Activated B cell treated with CpG ODN at 0.5 μM for 24 hours (primary cell): ENCODE measurements at places on chromosomes 3 and 15. TPM values are rescaled to one million over a fixed set of nuclear protein-coding genes. Genes with fewer than 3 reads are reported as not detected.

- H3K27me3 ChIP-seq = no peaks in the 10 kb centered on the region
- no peak overlapping the region for H3K27ac ChIP-seq
- H3K4me1 ChIP-seq = no peaks in the 10 kb centered on the region
- no peak overlapping the region for H3K4me3 ChIP-seq
- DNase-seq = no peak
These were observed 189.3 kb downstream of the ADAMTS17 start for GRCh38 chr15:100152463-100152862.

The EPHA3 gene
- not detected in 2 replicates for total RNA-seq

The SCG5 gene
- 0.27 TPM in 1 of 2 replicates, not detected in the other for total RNA-seq

The PLXNA1 gene
- 47.2 and 55.2 TPM in 2 replicates for total RNA-seq

DNA sequence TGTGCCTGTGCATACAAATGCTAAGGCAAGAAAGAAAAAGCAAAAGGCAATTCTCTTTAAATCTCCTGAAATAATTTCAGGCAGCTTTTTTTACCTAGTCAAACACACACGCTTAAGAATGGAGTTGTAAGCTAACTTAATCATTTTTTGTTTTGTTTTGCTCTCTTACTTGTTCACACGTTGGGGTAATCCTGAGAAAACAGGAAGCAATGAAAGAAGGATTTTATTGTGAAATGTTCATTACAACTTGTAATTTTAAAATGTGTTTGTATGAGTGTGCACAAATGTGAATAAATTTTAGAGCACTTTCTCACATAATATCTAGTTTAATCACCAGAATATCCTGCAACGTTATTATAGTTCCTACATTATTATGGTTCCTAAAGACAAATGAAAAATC lies 263.8 kb downstream of the LPP start:
- H3K27me3 ChIP-seq = no peaks in the 10 kb centered on the region
- DNase-seq = no peak
- H3K4me3 ChIP-seq = peak overlapping the region; percentile 50
- H3K36me3 ChIP-seq = no peaks in the 10 kb centered on the region
- H3K27ac ChIP-seq = peak overlapping the region; percentile 86

GRCh38 chr15:38320181-38320580 lies 67.5 kb downstream of the SPRED1 start:
- H3K27me3 ChIP-seq = no peaks in the 10 kb centered on the region
- H3K27ac ChIP-seq = no peak overlapping the region
- H3K36me3 ChIP-seq = no peaks in the 10 kb centered on the region
- DNase-seq = no peak
- no peak overlapping the region for H3K4me3 ChIP-seq

The NLGN1 gene
- total RNA-seq = not detected in 2 replicates

DNA sequence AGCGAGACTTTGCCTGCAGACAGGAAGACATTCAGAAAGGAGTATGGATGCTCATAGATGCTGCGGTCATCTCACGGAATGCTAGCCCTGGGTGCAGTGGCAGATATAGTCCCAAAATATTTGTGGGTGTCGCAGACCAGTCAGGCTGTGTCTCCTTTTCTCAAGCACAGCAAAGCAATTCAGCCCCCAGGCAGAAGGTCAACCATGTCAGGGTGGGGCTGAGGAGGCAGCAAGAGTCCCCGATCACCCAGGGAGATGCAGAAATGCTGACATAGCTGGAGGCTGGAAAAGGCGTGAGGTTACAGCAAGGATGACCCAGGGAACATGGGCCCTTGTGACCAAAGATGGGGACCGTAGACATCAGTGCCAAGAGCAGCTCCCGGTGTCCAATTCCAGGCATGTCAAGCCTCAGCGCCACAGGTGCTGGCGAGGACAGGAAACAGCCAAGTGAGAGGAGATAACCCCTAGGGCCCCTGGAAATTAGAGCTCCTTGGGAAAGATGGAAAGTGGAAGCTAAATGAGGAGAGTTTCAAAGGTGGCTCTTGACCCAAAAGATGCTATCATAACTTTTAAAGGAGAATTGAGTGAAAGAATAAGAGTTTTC lies 81.2 kb upstream of the ABHD17C start:
- H3K36me3 ChIP-seq = no peaks in the 10 kb centered on the region
- no peak overlapping the region for H3K4me3 ChIP-seq
- DNase-seq = no peak

GRCh38 chr15:61682891-61683735 lies 377.1 kb downstream of the VPS13C start:
- H3K27ac ChIP-seq = no peak overlapping the region
- peaks cover 8% of the 10 kb centered on the region for H3K27me3 ChIP-seq

DNA sequence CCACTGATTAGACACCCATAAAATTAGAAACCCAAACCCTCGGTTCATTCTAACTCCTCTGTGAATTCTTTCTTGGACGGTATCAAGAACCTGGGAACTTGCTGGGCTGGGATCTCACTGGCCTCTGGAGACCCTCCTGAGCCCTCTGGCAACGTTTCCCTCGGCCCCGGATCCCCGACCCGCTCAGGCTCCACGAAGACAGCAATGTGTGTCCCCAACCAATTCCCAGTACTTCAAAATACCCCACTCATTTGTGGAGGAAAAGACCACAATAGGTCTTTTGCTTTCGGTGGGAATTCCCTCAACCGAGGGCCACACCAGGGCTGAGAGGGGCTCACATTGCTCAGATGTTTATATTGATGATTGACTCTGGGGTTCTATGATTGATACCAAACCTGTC lies 117.9 kb upstream of the PRR20G start:
- H3K36me3 ChIP-seq = no peaks in the 10 kb centered on the region
- no peaks in the 10 kb centered on the region for H3K4me1 ChIP-seq
- peaks cover 18% of the 10 kb centered on the region for H3K27me3 ChIP-seq
- no peak overlapping the region for H3K27ac ChIP-seq
- DNase-seq = no peak

GRCh38 chr3:64382153-64382552 lies 156.9 kb upstream of the PRICKLE2 start:
- no peak overlapping the region for H3K27ac ChIP-seq
- no peaks in the 10 kb centered on the region for H3K27me3 ChIP-seq
- no peak overlapping the region for H3K4me3 ChIP-seq
- H3K36me3 ChIP-seq = no peaks in the 10 kb centered on the region

GRCh38 chr15:80760960-80761359 lies 18.2 kb upstream of the CEMIP start:
- H3K27me3 ChIP-seq = no peaks in the 10 kb centered on the region
- no peaks in the 10 kb centered on the region for H3K36me3 ChIP-seq
- no peak overlapping the region for H3K27ac ChIP-seq

DNA sequence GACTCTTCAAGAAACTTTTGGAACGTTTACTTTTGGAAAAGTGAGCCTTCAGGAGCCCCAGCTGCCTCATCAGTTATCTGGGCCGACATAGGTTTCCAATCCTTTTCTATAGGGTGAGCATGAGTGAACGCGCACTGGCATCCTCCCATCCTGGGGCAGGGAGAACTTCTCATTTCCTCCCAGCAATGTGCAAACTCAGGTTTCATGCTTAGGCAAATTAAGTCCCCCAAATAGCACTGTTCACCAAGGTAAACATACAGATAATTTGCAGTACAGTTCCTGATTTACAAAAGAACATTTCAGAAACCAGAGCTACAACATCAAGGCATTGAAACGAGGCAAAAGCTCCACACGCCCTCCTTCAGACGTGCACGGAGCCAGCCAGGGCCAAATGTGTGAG lies 333.5 kb upstream of the NR2E3 start:
- no peak overlapping the region for H3K27ac ChIP-seq
- DNase-seq = no peak
- no peaks in the 10 kb centered on the region for H3K36me3 ChIP-seq
- H3K4me1 ChIP-seq = peaks cover 13% of the 10 kb centered on the region

DNA sequence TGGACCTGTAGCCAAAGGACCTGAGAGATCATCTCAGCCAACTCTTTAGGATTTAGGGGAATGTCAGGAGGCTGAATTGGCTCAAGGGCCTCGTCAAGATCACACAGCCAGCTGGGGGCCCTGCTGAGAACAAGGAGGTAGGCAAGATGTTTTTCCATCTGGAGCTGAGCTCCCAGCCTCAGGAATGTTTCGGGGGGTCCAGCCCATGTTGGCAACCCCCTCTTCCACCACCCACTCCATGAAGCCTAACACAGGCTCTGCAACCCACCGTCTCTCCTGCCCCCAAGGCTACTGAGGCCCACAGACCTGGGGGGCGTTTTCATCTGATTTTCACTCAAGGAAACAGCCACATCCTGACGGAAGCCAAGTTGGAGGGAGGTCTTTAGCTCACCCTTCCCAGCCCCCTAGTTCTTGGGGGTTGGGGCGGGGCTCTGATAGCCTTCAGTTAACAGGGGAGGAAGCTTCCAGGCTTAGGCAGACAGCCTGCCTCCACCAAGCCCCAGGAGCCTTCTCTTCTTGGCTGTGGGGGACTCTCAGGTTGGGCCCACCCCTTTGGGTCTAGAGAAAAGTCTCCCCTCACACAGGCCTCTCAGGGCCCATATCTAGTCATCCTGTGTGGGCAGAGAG lies 48.8 kb downstream of the EPHB3 start:
- no peak for DNase-seq
- peaks cover 7% of the 10 kb centered on the region for H3K27me3 ChIP-seq
- H3K4me1 ChIP-seq = no peaks in the 10 kb centered on the region
- H3K27ac ChIP-seq = no peak overlapping the region

GRCh38 chr3:87792534-87793336 lies 266.1 kb downstream of the CGGBP1 start:
- H3K4me1 ChIP-seq = peaks cover 31% of the 10 kb centered on the region
- no peaks in the 10 kb centered on the region for H3K36me3 ChIP-seq
- no peak within 1 kb of the TSS for H3K27ac ChIP-seq
- peak within 1 kb of the TSS; percentile 82 for H3K4me3 ChIP-seq

DNA sequence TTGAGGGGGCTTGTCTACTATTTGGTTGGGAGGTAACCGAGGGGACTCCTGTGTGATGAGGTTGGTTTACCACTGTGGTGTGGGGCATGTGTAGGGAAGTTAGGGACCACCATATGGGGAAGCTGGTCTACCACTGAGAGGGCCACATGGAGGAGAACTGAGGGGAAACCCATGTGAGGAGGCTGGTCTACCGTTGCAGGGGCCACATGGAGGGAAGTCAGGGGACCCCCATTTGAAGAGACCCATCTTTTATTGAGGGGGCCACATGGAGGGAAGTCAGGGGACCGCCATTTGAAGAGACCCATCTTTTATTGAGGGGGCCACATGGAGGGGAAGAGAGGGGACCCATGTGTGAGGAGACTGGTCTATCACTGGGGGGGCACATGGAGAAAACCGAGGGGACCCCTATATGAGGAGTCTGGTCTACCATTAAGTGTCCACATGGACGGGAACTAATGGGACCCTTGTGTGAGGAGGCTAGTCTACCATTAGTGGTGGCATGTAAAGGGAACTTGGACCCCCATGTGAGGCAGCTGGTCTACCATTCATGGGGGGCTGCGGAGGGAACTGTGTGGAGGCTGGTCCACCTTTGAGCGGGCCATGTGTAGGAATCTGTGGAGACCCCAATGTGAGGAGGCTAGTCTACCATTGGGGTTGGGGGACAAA lies 165.5 kb downstream of the FBLN2 start:
- peaks cover 7% of the 10 kb centered on the region for H3K27me3 ChIP-seq
- no peaks in the 10 kb centered on the region for H3K36me3 ChIP-seq
- no peak overlapping the region for H3K27ac ChIP-seq
- DNase-seq = peak; percentile 4
- H3K4me1 ChIP-seq = no peaks in the 10 kb centered on the region
- no peak overlapping the region for H3K4me3 ChIP-seq

The CYP11A1 gene
- total RNA-seq = not detected in 2 replicates

GRCh38 chr3:99825004-99825640 lies 7.5 kb downstream of the CMSS1 start:
- H3K36me3 ChIP-seq = peaks cover 4% of the 10 kb centered on the region
- no peak overlapping the region for H3K27ac ChIP-seq
- H3K27me3 ChIP-seq = no peaks in the 10 kb centered on the region
- no peak for DNase-seq
- H3K4me1 ChIP-seq = peaks cover 7% of the 10 kb centered on the region
- no peak overlapping the region for H3K4me3 ChIP-seq

GRCh38 chr3:123559040-123559861 lies 25.6 kb downstream of the HACD2 start:
- peaks cover 8% of the 10 kb centered on the region for H3K4me1 ChIP-seq
- H3K36me3 ChIP-seq = peaks cover 45% of the 10 kb centered on the region
- no peak overlapping the region for H3K27ac ChIP-seq
- no peak overlapping the region for H3K4me3 ChIP-seq
- H3K27me3 ChIP-seq = no peaks in the 10 kb centered on the region

The CCR4 gene
- total RNA-seq = 0.17 and 0.31 TPM in 2 replicates

DNA sequence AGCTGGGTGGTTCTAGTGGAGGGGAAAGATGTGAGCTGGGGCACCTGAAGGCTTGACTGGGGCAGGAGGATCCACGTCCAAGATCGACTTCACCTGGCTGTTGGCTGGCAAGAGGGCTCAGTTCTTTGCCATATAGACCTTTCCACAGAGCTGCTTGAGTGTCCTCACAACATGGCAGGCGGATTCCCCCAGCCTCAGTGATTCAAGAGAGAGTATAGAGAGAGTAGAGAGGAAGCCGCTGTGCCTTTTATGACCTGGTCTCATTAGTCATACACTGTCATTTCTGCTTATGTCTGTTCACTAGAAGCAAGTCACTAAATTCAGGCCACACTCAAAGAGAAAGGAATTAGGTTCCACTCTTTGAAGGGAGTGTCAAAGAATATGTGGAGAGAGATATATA lies 101.6 kb downstream of the APBA2 start:
- no peak for DNase-seq
- H3K27ac ChIP-seq = no peak overlapping the region
- no peaks in the 10 kb centered on the region for H3K36me3 ChIP-seq
- H3K27me3 ChIP-seq = no peaks in the 10 kb centered on the region

DNA sequence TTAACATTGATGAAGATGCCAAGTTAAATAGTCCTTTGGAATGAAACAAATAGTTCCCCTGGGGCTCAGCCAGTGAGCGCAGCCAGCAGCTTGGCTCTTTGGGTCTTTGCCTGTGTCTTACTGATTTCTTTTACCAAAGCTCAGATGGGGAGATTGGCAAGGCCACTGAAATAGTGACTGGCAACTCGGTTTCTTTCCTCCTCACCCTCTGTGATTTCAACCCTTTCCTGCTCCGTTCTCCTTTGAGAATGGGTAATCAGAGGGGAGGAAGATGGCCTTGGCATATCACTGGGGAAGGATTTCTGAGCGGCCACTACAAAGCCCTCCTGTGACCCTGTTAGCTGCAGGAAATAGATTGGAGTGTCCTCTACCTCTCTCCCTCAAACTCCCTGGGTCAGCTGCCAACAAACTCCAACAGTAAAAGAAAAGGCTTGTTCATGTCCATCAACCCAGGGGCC lies 337.1 kb upstream of the LRRFIP2 start:
- H3K36me3 ChIP-seq = no peaks in the 10 kb centered on the region
- H3K4me3 ChIP-seq = no peak overlapping the region
- no peak for DNase-seq
- peaks cover 2% of the 10 kb centered on the region for H3K27me3 ChIP-seq
- H3K27ac ChIP-seq = no peak overlapping the region
